ENCODE measurements at places on chromosomes 5 and 9. TPM values are rescaled to one million over a fixed set of nuclear protein-coding genes. Genes with fewer than 3 reads are reported as not detected.

The SLC1A1 gene
- 8.5 TPM for total RNA-seq

GRCh38 chr9:22026696-22027095, 17.6 kb upstream of the CDKN2B start:
- H3K4me1 ChIP-seq: no peaks in the 10 kb centered on the region
- H3K4me3 ChIP-seq: no peak overlapping the region
- no peak overlapping the region for H3K27ac ChIP-seq
- no peaks in the 10 kb centered on the region for H3K36me3 ChIP-seq
- H3K27me3 ChIP-seq: no peaks in the 10 kb centered on the region
- no peak for DNase-seq

- DNase-seq: no peak
- H3K27me3 ChIP-seq: peaks cover 15% of the 10 kb centered on the region
These were observed 14.6 kb upstream of the LMX1B start for GRCh38 chr9:126599047-126599650.

DNA sequence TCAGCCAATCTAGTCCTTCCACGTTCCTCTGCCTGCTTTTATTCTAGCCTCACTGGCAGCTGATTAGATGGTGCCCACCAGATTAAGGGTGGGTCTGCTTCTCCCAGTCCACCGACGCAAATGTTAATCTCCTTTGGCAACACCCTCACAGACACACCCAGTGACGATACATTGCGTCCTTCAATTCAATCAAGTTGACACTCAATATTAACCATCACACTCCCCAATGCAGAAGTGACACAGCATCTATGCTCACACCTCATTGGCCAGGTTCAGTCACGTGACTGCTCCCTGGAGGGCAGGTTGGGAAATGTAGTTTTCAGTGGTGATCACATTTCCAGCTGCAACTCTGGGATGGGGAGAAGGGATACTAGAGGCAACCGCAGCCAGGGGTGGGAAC, 13.0 kb downstream of the SUSD3 start:
- peaks cover 7% of the 10 kb centered on the region for H3K4me1 ChIP-seq
- DNase-seq: peak; percentile 59
- H3K36me3 ChIP-seq: no peaks in the 10 kb centered on the region
- no peak overlapping the region for H3K4me3 ChIP-seq
- H3K27me3 ChIP-seq: no peaks in the 10 kb centered on the region

DNA sequence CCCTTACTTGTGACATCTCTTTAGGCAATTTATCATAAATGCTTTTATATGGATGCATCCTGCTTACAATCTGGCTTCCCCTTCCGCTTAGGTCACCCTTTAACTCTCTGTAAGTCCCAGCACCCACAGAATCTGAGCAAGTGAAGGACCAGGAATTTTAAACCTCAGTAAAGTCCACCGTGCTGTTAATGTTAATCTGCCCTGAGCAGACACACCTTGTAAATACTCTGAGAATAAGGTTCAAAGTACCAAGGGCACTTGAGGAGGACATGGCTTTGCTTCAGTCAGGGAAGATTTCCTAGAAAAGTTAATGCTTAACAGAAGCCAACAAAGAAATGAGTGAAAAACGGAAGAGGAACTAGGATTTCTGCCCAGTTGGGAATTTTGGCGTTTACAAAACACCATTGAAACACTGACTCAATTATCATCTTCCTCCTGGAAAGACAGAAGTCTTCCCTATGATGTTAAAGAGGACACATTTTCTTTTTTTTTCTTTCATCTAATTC, 26.4 kb upstream of the TTC39B start:
- H3K4me1 ChIP-seq: no peaks in the 10 kb centered on the region
- DNase-seq: no peak
- H3K36me3 ChIP-seq: no peaks in the 10 kb centered on the region
- no peak overlapping the region for H3K27ac ChIP-seq
- H3K27me3 ChIP-seq: no peaks in the 10 kb centered on the region

- no peaks in the 10 kb centered on the region for H3K36me3 ChIP-seq
- H3K4me3 ChIP-seq: no peak overlapping the region
- no peaks in the 10 kb centered on the region for H3K27me3 ChIP-seq
- no peak for DNase-seq
- H3K27ac ChIP-seq: no peak overlapping the region
These were observed 44.9 kb upstream of the MAST4 start for GRCh38 chr5:66551338-66551737.

DNA sequence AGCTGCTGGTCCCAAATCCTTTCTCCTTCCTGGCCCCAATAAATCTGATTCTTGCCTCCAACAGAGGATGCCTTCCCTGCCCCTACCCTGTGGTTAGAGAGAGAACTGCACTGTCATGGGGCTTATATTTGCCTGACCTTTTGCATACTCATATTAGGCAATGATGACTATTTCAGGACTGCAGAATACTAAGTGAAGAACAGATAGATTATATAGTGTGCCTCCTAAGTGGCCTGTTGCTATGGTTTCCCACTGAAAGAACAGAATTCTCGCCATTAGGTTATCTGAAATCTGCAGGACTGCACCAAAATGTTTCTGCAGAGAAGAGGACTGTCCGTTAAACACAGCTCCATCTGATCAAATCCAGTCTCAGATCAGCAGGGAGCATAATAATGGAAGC, 87.3 kb upstream of the CCNG1 start:
- H3K27me3 ChIP-seq: no peaks in the 10 kb centered on the region
- H3K4me1 ChIP-seq: peaks cover 7% of the 10 kb centered on the region
- DNase-seq: no peak
- no peaks in the 10 kb centered on the region for H3K36me3 ChIP-seq
- no peak overlapping the region for H3K27ac ChIP-seq
- no peak overlapping the region for H3K4me3 ChIP-seq

GRCh38 chr5:173103411-173103810, 40.9 kb upstream of the BNIP1 start:
- no peaks in the 10 kb centered on the region for H3K36me3 ChIP-seq
- no peak for DNase-seq
- no peak overlapping the region for H3K27ac ChIP-seq
- H3K27me3 ChIP-seq: no peaks in the 10 kb centered on the region

All from A673 (cell line).